Right atrium auricular region (tissue), 2 donors: ENCODE measurements at places on chromosomes 4 and X. TPM values are rescaled to one million over a fixed set of nuclear protein-coding genes. Genes with fewer than 3 reads are reported as not detected.

MAGEE2 gene
- not detected for total RNA-seq

GRCh38 chrX:98379134-98379533 lies 1495.4 kb downstream of the RPA4 start:
- no peak for DNase-seq

CPLX1 gene
- total RNA-seq: 2.3 TPM

BEND2 gene
- not detected for total RNA-seq

GRCh38 chrX:53316111-53316859 lies 34.9 kb upstream of the IQSEC2 start:
- DNase-seq: no peak

GRCh38 chr4:101183666-101184373 lies 163.5 kb downstream of the PPP3CA start:
- DNase-seq: no peak

- no peak for DNase-seq
Observed at GRCh38 chr4:57220734-57221133, 110.5 kb upstream of the IGFBP7 start.

DNA sequence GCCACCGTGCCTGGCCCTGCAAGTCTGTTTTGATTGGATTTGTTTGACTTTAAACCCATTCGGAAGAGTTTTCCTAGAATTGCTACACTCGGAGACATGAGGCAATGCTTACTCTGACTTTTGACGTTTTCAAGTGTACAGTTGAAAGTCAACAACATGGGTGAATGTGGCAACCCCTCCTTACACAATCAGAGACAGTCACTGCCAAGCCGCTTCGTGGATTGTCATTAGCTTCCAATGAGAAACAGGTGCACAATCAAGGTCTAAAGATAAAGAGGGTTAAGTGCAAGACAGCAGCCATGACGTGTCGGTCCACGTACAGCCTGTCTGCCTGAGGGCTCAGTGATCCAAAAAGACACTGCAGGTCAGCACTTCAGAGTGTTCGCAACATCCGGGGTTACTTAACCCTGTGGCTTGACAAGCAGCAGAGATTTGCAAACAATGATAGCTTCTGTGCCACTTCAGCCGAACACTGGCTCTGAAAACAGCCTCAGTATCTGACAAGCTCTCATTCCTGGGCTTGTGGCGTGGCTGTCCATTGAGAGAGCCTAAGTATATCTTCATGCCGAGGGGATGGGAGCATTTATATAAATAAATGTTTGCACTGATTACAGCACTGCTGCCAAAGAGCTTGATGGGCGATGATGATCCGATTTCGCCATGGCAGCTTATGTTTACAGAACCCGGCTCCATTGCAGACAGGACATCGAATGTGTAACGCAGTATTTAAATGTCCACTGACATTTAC lies 180.0 kb downstream of the DHRSX start:
- DNase-seq: peak; percentile 64

DNA sequence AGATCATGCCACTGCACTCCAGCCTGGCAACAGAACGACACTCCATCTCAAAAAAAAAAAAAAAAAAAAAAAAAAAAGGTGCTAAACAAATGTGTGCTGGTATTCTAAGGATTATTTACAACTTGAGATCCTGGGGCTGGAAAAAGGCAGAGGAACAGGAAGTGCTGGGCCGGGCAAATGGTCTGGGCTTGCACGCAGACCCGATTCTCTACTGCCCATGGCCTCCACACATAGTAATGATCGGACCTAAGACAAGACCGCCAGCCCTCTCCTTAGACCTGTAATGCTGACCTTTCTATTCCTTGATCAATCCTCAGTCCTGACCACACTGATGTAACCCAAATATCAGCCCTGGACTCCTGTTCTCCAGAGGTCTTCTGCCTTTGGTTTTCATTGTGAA lies 67.8 kb downstream of the EFNB1 start:
- DNase-seq: no peak

ITGB1BP2 gene
- 102 TPM for total RNA-seq
